ENCODE measurements at places on chromosomes 13 and 19. TPM values are rescaled to one million over a fixed set of nuclear protein-coding genes. Genes with fewer than 3 reads are reported as not detected.

SLC25A41 gene
- not detected for total RNA-seq

- DNase-seq, result peak; percentile 99
- no peaks in the 10 kb centered on the region for H3K36me3 ChIP-seq
- H3K4me3 ChIP-seq, result peak overlapping the region; percentile 31
- H3K27me3 ChIP-seq, result no peaks in the 10 kb centered on the region
Measured at GRCh38 chr19:49546825-49547565, 19.2 kb downstream of the RCN3 start.

GRCh38 chr19:48498595-48499311 is 12.9 kb downstream of the LMTK3 start:
- no peaks in the 10 kb centered on the region for H3K27me3 ChIP-seq
- peaks cover 12% of the 10 kb centered on the region for H3K4me1 ChIP-seq
- H3K27ac ChIP-seq, result no peak overlapping the region
- H3K4me3 ChIP-seq, result no peak overlapping the region

ZNF497 gene
- total RNA-seq, result 2.2 TPM

GRCh38 chr19:48355365-48355954 is 8.3 kb downstream of the TMEM143 start:
- no peaks in the 10 kb centered on the region for H3K4me1 ChIP-seq
- no peak for DNase-seq
- H3K4me3 ChIP-seq, result no peak overlapping the region
- H3K27me3 ChIP-seq, result no peaks in the 10 kb centered on the region

VMAC gene
- 8.3 TPM for total RNA-seq

DNA sequence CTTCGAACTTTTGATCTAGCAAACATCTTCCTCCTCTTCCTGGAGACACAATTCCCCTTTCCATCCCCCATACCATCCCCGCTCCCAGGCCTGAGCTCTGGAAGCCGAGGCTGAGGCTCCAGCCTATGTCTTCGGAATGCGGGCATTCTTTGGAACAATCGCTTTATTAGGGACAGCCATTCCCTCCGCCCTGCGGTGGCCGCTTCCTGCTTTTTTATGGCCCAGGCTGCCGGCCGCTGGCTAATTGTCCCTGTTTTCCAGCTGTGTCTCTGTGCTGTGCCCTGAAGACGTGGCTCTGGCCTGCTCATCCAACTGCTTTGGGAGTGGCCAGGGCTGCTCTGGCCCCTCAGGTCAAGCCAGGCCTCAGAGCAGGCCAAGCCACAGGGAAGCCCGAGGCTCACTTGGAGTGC is 2.1 kb upstream of the CDX2 start:
- H3K27ac ChIP-seq, result no peak overlapping the region
- peaks cover 40% of the 10 kb centered on the region for H3K27me3 ChIP-seq
- H3K36me3 ChIP-seq, result no peaks in the 10 kb centered on the region
- H3K4me3 ChIP-seq, result no peak overlapping the region

DNA sequence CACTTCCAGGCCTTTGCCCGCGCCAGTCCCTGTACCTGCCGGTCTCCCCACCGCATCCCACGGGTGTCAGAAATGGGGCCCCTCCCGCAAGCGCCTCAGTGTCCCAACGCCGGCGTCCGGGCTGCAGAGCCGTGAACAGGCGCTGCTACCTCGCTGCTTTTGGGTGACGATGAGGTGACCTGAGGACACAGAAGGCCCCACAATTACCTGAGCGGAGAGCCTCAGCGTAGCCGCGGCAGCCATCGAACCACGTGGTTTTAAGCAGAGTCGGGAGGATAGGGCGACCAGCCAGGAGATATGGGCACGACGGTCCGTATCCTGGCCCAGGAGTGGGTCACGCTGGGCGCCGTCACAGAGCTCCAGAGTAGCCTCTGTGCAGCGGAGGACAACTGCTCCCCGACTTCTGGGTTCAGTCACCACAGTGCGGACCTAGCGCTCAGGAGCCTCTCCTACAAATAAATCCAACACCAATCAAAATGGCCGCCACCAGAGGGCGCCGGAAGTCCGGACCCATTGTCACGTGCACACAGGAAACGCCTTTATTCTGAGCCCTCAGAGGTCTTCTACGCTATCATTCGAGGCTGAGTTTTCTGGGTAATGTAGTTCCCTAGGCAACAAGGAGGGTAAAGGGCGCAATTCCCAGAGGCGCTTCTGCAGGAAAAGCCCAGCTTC is at the start of gene ZNF814:
Gene ZNF814, minus strand, starts transcription at position 478 of the 672 bp plus-strand sequence. Its CDS starts 235 bp downstream, at position 243.
- DNase-seq, result no peak
- H3K4me3 ChIP-seq, result no peak within 1 kb of the TSS
- no peak within 1 kb of the TSS for H3K27ac ChIP-seq
- H3K36me3 ChIP-seq, result peaks cover 12% of the 10 kb centered on the region
- no peaks in the 10 kb centered on the region for H3K27me3 ChIP-seq

- H3K4me1 ChIP-seq, result peaks cover 5% of the 10 kb centered on the region
- no peak overlapping the region for H3K27ac ChIP-seq
- no peaks in the 10 kb centered on the region for H3K27me3 ChIP-seq
- H3K36me3 ChIP-seq, result 0 out of 2 replicates have a peak, but pooled peaks cover 3% of the 10 kb centered on the region
Measured at GRCh38 chr13:50377726-50378270, 362.6 kb downstream of the KCNRG start.

DNA sequence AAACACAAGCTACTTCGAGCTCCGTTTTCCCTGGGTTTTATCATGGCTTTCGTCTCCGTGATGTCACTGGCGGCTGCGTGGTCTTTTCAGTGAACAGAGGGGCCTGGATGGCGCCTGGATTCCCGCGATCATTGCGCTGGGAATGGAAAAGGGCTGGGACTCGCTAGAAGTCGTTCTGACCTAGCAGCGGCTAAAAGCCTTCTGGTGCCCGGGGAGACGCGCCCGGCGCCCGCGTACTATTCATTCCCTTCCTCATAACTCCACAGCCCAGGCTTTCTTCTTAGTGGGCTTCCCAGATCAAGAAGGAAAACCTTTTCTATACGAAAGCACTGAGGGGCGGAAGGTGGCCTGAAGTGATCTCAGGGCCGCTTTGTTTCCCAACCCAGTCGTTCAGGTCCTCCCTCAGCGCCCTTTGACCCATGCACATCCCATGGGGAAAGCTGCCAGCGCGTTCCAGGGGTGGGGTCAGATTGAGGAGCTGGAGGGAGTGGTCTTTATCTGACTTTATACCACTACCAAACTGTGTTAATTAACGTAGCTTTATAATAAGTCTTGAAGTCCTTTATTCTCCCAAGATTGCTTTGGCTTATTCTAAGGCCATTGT is 96.6 kb downstream of the ELF1 start:
- H3K4me3 ChIP-seq, result no peak overlapping the region
- DNase-seq, result no peak
- no peaks in the 10 kb centered on the region for H3K36me3 ChIP-seq
- peaks cover 7% of the 10 kb centered on the region for H3K4me1 ChIP-seq
- no peaks in the 10 kb centered on the region for H3K27me3 ChIP-seq

DNA sequence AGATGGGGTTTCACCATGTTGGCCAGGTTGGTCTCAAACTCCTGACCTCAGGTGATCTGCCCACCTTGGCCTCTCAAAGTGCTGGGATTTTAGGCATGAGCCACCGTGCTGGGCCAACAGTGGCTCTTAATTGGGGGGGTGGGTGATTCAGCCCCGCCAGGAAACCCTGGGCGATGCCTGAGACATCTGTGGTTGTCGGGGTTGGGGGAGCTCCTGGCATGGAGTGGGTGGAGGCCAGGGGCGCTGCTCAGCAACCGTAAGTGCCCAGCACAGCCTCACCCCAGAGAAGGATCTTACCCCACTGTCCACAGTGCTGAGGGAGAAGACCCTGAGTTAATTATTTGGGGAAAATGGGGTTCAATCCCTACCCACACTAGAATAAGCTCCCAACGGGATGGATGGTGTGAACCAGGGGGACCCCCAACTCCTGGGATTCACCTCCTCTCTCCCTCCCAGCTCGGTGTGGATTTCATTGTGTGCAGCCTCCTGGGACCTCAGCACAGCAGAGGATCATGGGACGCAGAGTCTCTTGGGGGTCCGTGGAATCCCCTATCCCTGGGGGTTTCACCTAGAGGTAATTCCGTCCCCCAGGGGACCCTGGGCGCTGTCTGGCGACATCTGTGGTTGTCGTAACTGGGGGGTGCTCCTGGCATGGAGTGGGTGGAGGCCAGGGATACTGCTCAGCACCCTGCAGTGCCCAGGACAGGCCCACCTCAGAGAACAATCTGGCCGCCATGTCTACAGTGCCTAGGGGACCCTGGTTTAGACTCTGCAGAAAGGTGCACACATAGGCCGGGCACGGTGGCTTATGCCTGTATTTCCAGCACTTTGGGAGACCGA is 68.9 kb downstream of the GADD45B start:
- H3K4me3 ChIP-seq, result no peak overlapping the region
- no peak overlapping the region for H3K27ac ChIP-seq
- peaks cover 47% of the 10 kb centered on the region for H3K4me1 ChIP-seq
- no peaks in the 10 kb centered on the region for H3K27me3 ChIP-seq
- no peaks in the 10 kb centered on the region for H3K36me3 ChIP-seq
- DNase-seq, result no peak

DNA sequence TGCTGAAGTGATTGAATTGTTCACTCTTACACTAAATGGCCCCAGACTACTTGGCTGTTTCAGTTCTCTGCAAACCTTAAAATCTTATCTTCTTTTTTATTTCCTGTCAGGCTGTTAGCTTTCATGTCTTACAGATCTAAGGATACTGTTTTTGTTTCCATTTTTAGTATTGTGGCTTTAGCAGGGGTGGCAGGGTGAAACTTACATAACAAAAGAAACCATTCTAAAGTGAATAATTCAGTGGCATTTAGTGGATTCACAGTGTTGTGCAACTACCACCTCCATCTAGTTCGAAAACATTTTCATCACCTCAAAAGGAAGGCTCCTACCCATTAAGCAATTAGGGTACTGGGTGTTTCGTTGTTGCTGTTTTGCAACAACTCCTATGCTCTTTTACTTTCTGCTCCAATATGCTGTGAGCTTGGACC is 19.8 kb downstream of the TMEM272 start:
- no peak overlapping the region for H3K4me3 ChIP-seq
- no peaks in the 10 kb centered on the region for H3K4me1 ChIP-seq
- H3K36me3 ChIP-seq, result no peaks in the 10 kb centered on the region
- no peak overlapping the region for H3K27ac ChIP-seq

KASH5 gene
- total RNA-seq, result not detected

GRCh38 chr19:873084-873483 is 13.6 kb downstream of the CFD start:
- H3K27ac ChIP-seq, result no peak overlapping the region
- no peak for DNase-seq
- H3K36me3 ChIP-seq, result no peaks in the 10 kb centered on the region

All from PC-3 (cell line).